ENCODE measurements at places on chromosomes 7 and 10.

GRCh38 chr10:29925771-29926692 is 133.4 kb downstream of the JCAD start:
- no peak for DNase-seq

DNA sequence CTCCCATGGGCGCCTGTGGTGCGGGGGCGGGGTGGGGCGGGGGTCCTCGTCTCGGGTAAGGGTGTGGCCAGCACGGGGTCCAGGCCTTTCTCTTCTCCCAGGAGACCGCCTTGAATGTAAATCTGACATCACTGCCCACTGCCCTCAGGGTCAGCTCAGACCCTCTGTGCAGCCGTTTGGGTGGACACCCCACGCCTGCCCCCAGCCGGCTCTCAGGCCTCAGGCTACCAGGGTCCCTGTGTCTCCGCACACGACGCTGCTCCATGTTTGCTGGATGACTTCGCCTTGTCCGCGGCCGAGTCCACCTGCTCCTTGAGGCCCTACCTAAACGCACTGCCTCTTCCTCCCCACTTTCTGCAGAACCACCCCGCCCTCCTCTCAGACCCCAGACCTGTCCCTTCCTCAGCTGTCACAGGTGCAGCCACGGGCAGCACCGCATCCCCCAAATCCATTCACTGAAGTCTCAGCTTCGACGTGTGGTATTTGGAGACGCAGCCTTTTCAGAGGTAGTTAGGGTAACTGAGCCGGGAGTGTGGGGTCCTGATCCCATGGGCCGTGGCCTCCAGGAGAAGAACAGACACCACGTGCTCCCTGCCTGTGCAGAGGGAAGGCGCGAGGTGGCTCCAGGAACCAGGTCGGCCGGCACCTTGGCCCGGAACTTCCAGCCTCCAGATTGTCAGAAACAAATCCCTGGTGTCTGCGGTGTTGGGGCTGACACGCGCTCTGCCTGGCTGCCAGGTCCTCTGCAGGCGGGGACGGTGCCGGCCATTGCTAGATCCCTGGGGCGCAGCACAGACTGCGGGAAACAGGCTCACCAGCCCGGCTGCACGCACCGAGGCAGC is 97.4 kb upstream of the DIP2C start:
- no peak for DNase-seq

DNA sequence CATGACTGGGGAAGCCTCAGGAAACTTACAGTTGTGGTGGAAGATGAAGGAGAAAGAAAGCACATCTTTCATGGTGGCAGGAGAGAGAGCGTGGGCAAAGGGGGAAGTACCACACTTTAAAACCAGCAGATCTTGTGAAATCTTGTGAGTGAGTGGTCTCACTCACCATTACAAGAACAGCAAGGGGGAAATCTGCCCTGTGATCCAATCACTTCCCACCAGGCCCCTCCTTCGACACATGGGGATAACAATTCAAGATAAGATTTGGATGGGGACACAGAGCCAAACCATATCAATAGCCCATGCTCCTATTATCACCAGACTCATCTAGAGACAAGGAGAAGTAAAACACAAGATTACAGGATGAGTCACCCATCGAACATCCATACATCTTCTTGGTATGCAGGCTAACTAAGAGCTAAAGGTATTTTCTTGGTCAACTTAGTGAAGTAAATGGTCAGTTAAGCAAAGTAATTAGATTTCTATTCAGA is 55.3 kb upstream of the YAE1 start:
- peak; percentile 4 for DNase-seq

- no peak for DNase-seq
Observed at GRCh38 chr7:46993396-46993795, 588.5 kb downstream of the TNS3 start.

GRCh38 chr7:121456785-121457359 is 60.8 kb upstream of the FAM3C start:
- no peak for DNase-seq

- DNase-seq = peak; percentile 56
Observed at GRCh38 chr10:22550732-22551131, 163.6 kb downstream of the PIP4K2A start.

GRCh38 chr7:74656441-74656836 is 1.1 kb upstream of the GTF2I start:
- DNase-seq = peak; percentile 40

- no peak for DNase-seq
Observed at GRCh38 chr7:42704710-42705109, 207.2 kb downstream of the C7orf25 start.

- DNase-seq = no peak
Observed at GRCh38 chr10:126372396-126372795, 15.9 kb downstream of the ADAM12 start.

GRCh38 chr7:102424129-102424551 is 9.2 kb upstream of the ORAI2 start:
- no peak for DNase-seq

All from stimulated activated CD4-positive, alpha-beta T cell treated with anti-CD3 and anti-CD28 coated beads, Interleukin-1b, Interleukin-23, amount 100 ng/mL, for 48 hours (primary cell).